AG10803 (cell line): ENCODE measurements at places on chromosomes 12 and 14.

DNA sequence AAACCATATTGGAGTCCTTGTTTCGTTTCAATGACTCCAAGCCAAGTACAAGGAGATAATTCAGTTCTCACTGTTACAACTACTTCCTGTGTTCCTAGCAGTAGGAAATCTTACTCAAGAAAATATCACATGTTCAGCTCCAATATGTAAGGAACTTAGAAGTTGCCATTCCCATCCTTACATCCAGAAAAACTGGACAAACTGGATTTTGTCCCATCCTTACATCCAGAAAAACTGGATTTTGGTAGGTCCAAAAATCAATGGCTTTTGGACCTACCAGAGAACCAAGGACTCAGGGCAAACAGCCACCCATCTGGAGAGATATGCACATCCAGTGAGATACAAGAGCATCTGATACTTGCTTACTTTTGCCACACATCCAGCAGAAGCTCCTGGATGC, 23.8 kb downstream of the CMAS start:
- no peak for DNase-seq

DNA sequence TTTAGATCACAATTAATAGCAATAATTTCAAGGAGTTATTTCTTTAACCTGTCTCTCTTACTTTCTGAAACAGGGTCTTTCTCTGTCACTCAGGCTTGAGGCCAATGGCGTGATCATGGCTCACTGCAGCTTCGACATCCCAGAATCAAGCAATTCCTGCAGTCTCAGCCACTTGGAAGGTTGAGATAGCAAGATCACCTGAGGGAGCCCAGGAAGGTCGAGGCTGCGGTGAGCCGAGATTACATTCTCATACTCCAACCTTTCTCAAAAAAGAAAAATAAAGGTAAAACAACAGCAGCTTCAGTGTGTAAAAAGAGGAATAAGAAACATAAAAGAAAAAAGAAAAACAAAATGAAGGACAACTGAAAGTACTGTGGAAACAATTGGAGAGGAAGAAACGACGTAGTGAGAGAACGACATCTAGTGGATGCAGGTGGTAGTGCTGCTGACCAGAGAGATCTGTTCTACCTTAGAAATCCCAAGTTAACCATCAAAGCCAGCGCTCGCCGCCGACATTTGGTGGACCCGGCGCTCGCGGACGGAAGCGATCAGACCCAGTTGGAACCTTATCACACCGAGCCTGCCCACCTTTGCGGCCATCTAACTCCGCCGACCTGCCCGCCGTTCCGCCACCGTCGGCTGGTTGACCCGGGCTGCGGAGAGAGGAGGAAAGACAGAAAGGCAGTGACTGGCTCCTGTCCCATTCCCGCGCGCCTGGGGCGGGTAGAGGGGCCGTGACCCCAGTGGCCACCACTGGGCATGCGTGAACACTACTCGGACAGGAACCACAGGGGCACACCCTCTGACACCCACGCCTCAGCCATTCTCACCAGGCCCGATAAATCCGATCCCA, 196.1 kb downstream of the ALG10 start:
- peak; percentile 40 for DNase-seq

- peak; percentile 70 for DNase-seq
Measured at GRCh38 chr12:75658901-75659823, 147.8 kb upstream of the KRR1 start.

- DNase-seq: peak; percentile 47
Measured at GRCh38 chr12:27359578-27360340, 27.1 kb downstream of the BMAL2 start.
